ENCODE measurements at places on chromosomes 16 and 17.

- no peak for DNase-seq
Observed at GRCh38 chr17:29291163-29291752, 2.7 kb downstream of the NUFIP2 start.

GRCh38 chr17:57604771-57605674 lies 140.1 kb downstream of the CCDC182 start:
- no peak for DNase-seq

GRCh38 chr17:48484256-48484655 lies 46.6 kb downstream of the HOXB1 start:
- DNase-seq = no peak

- peak; percentile 80 for DNase-seq
Observed at GRCh38 chr17:50114849-50115357, 15.1 kb downstream of the SAMD14 start.

DNA sequence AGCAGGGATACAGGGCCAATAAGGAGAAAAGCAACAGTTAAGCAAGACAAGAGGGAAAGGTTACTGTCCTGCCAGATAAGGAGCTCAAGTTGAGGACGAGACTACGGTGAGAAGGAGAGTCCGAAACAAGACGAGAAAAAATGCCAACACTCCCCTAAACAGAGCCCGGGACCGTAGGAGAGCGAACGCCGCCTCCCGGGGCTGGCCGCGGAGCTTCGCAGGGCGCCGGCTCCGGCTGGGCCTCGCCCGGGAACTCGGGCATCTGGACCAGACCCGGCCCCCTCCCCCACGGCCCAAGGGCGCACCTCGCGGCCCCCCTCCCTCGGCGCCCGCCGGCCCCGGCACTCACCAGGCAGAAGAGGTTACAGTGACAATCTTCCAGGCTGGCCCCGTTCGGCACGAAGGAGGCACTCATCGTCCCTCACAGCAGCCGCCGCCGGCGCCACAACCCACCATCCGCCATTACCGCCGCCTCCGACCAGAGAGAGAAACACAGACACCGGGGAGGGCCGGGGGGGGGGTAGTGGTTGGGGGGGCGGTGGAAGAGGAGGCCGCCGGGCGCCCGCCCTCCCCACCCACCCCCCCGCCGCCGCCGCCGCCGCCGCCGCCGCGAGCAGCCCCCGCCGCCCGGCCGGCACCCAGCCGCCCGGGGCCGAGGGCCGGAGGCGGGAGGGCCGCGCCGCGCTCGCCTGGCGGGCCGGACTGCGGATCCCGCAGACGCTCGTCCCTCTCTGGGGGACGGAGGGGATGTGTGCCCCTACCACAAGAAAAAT lies at the start of gene MED13:
TSS of gene MED13 (minus strand) at position 488 of the 773 bp plus-strand sequence. CDS start at position 415, 73 bp downstream.
- DNase-seq = peak; percentile 63

DNA sequence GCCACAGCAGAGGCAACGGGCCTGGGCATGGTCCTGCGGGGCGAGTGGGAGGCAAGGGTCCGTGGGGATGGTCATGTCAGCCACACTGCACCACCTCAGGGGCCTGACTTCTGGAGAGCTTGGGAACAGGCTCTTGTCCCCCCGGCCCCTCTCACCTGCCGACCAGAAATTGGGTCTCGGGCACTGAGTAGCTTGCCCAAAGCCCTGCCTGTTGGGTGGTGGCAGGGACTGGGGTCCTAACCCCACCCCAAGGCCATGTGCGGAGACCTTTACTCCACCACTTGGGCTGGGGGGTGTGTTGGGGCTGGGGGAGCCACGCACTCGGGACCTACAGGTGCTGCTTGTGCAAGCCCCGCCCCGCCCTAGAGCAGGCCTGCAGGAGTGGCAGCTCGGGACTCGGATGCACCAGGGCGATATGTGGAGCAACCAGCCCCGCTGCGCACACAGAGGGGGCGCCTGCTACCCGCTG lies 24.2 kb upstream of the CHMP6 start:
- no peak for DNase-seq

GRCh38 chr17:46178550-46179214 lies 14.5 kb downstream of the KANSL1 start:
- no peak for DNase-seq

DNA sequence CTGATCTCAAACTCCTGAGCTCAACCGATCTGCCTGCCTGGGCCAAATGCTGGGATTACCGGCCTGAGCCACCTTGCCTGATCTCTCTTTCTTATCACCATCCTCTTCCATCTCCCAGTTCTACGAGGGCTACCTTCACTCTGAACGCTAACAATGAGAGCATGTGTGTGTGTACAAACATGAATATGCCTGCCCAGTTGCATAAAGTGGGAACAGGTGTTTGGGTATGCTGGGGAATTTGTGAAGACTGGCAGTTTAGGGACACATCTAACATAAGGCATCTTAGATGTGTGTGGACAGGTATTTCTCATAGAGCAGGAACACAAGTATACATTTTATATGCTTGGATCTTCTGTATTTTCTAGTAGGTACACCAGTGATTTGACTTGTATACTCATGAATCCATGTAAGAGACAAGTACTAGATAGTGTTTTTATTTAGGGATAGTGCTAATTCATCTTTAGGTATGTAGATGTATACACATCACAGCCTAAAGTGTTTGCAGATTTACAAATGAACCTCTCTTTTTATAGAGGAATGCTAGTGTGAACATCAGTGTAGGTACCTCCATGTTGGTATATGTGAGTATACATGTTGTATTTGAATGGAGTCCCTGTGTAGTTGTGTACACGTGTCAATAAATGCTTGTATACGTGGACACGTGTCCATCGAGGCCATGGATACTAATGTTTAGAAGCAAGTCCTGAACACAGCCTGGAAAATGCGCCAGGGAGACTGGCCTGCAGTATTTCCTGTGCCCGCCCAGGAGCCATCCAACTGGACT lies 1.2 kb upstream of the DLX4 start:
- DNase-seq = no peak

DNA sequence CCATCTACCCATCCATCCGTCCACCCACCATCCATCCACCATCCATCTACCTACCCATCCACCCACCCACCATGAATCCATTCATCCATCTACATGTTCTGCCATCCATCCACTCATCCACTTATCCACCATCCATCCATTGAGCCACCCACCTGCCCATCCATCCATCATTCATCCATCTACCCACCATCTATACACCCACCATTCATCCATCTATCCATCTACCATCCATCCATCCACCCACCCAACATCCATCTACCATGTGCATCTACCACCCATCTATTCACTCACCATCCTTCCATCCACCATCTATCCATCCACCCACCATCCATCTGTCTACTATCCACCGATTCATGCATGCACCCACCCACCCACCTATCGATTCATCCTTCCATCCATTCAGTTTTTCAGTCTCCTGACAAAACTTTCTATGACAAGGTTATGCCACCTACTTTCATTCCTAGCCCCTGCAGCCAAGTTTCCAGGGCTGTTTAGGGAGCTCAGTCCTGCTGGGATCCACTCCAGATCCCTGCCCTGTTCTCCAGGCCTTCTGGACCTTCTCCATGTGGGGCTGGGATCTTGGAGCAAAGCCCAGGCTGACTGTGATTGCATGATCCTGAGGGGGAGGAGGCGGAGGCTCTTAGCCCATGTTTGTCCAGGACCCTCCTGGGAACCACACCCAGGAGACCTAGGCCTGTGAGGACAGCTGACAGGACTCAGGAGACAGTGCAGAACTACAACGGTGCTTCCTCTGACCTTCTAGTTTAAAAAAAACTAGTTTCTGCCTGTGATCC lies 27.4 kb downstream of the BCO1 start:
- DNase-seq = no peak

DNA sequence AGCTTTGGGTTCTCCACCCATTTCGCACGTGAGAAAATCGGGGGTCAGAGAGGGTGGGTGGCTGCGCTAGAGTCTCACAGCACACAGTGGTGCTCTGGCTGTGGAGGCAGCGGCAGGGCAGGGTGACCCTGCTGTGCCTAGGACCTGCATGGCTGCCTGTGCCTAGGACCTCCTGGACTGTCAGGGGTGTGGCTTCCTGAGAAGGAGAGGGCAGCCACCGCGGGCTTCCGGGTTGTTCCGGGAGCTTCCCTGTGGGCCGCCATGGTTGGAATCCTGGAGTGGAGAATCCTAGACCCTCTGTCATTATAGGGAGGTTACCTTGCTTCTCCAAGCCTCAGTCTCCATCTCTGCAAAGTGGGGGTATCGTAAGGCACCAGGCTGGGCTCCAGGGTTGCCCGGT lies 9.3 kb downstream of the ZFPM1 start:
- no peak for DNase-seq

DNA sequence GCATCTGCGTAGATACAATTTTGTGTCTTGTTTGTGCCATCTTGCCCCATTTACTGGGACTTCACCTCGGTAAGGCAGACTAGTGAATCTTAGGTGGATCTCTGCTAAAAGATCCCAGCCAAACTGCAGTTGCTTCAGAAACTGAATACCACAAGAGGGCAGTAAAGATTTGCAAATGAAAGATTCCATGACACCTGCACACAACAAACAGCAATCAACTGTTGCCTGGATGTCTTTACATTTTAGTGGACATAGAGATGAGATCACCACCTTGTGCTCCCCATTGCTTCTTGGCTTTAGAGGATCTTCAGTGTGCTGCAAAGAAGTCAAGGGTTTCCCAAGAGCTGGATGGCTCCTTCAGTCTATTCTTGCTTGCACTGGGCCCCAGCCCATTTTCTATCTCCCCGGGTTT lies 119.2 kb upstream of the CACNG5 start:
- no peak for DNase-seq

DNA sequence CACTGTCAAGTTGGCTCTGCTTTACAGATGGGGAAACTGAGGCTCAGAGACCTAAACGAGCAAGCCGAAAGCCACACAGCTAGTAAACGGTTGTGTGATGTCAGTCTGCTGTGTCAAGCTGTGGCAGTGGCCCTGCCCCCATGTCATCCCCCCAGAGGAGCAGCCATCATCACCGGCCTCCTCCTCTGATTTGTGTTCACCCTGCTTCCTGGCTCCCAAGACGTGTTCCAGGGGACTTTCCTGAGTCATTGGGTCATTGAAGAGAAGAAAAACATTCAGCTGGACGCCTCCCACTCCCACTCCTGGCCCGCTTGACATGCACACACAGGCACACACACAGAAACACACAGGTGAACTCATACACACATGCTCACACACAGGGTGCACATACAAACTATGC lies 54.0 kb upstream of the CIBAR2 start:
- no peak for DNase-seq

- no peak for DNase-seq
Observed at GRCh38 chr17:19812407-19812806, 55.3 kb downstream of the ULK2 start.

DNA sequence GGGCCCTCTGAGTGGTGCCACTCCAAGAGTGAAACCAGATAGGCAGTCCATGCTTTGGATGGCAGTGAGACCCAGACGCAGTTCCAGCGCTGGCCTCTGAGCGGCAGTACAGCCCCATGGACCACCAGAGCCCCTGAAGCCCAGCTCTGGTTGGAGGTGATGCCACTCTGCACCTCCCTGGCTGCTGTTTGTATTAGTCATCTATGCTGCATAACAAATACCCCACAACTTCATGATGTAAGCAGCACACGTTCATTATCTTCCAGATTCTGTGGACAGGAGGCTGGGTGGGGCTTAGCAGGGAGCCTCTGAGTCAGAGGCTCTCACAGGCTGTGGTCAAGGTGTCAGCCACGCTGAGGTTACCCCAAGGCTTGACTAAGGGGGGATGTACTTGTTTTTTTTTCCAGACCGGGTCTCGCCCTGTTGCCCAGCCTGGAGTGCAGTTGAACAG lies 5.1 kb upstream of the NME4 start:
- DNase-seq = peak; percentile 82

- DNase-seq = no peak
Observed at GRCh38 chr17:1904273-1905182, 74.7 kb downstream of the RPA1 start.

GRCh38 chr17:1108478-1108764 lies 71.4 kb downstream of the ABR start:
- no peak for DNase-seq

DNA sequence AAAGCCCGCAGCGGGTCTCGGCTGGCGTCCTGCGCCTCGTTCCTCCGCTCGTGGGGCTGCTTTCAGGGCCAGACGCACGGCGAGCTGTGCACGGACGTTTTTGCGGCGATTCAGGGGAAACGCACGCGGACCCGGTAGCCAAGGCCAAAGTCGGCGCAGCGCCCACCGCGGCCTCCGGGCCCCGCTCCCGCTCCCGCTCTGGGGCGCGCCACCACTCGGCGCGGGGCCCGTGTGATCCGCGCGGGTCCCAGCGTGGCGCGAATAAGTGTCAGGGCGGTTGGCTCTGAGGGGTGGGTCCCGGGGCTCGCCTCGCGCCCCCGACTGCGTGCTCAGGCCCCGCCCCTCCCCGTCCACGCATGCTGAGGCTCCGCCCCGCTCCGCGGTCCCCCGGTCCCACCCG lies 694 bp upstream of the TBCD start:
- DNase-seq = no peak

GRCh38 chr16:57960826-57961472 lies 10.0 kb downstream of the CNGB1 start:
- no peak for DNase-seq

DNA sequence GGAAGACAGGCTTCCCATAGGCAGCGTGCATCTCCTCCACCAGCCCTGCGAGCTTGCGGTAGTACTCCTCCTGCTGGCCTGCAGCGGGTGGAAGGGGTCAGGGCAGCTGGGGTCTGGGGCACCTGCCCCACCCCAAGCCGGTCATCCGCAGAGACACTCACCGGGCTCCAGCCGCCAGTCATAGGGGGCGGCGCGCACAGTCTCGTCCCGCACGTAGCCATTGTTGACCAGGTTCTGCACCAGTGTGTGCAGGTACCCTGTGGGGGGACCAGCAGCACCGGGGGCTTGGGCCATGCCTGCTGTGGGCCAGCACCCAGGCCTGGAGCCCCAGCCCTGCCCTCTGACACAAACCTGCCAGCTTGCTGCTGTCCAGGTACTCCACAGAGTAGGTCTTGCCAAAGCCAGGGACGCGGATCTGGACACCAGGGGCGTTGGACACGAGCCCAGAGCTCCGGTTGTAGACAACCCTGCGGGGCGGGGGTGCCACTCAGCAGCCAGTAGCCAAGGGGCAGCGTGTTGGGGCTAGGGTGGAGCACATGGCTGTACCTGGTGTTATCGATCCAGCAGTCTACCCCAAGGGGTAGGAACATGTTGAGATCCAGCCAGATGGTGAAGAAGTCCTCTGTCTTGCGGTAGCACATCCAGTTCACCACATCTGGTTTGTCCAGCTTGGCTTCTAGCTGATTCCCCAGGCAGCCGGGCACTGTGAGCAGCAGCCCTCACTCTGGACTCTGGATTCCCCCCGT lies 1.2 kb downstream of the LCAT start:
- DNase-seq = no peak

DNA sequence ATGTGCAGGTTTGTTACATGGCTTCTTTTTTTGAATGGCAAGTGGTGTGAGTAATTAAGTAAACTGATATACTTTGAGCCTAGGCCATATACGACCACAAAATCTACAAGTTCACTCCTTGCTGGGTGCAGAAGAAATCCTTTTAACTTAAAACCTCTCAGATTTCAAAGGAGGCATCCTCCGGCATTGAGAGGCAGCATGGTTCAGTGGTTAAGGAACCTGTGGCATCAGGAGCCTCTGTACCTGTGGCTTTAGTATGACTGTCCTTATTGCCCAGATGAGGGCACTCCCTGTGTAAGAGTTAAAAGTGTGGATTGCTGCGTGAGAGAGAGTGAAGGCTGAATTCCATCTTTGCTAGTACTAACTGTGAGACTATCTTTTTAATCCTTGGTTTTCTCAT lies 3.3 kb downstream of the NLRP1 start:
- no peak for DNase-seq

GRCh38 chr17:36701429-36702099 lies 100.2 kb downstream of the MRM1 start:
- no peak for DNase-seq
